GM23338 (cell line): ENCODE measurements at places on chromosomes 7 and 10. TPM values are rescaled to one million over a fixed set of nuclear protein-coding genes. Genes with fewer than 3 reads are reported as not detected.

DNA sequence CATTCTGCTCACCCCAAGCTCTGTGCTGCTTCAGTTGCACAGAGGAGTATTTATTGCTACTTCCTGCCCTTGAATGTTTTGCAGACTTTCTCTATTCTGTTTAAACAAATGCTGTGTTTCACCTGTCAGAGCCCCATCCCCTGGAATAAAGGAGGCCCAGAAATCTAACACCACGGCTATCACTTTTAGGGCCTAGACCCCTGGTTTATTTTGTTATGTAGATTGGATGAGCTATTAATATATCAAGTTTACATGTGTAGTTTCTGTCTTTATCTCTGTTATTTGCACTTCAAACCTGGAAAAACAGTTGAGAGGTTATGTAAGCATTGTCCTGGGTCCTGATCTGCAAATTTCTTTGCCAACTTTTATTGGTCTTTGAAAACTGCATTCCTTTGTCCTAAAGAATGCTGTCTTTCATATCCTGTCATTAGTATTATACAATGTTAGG lies 630.1 kb downstream of the PARD3 start:
- DNase-seq = no peak

GRCh38 chr10:78906734-78907390 lies 161.9 kb upstream of the ZMIZ1 start:
- DNase-seq = no peak

GRCh38 chr10:17644485-17644943 lies 563 bp downstream of the STAM start:
- DNase-seq = peak; percentile 23

DNA sequence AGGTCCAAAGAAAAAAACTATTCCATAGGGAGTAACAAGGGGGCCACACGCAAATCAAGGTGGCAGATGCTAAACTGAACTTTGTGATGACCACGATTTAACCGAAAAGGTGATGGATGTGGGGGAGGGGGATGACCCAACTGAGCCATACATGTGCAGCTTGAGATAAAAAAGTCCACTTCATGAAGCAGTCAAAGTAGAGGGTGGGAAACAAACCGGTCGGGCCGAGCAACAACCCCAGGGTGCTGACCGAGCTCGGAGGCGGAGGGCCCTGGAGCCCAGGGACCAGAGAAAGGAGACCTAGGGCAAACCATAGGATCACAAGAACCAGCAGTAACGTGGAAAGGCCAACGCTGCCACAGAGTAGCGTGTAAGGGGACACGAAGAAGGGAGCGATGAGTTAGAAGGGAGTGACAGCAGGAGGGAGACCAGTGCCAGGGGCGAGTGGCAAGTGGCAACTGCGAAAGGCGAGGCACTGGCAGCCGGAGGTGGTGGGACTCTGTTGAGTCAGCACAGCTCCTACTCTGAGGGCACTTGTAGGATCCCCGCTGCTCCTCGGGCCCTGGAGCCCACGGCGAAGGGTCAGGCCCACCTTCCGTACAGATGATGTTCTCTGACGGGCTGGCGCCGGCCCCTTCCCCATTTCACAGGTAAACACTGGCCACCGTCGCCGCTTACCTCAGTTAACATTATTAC lies 540 bp downstream of the SNX13 start:
- DNase-seq = peak; percentile 51

- DNase-seq = no peak
Measured at GRCh38 chr7:9488555-9488954, 1055.1 kb downstream of the NXPH1 start.

DNA sequence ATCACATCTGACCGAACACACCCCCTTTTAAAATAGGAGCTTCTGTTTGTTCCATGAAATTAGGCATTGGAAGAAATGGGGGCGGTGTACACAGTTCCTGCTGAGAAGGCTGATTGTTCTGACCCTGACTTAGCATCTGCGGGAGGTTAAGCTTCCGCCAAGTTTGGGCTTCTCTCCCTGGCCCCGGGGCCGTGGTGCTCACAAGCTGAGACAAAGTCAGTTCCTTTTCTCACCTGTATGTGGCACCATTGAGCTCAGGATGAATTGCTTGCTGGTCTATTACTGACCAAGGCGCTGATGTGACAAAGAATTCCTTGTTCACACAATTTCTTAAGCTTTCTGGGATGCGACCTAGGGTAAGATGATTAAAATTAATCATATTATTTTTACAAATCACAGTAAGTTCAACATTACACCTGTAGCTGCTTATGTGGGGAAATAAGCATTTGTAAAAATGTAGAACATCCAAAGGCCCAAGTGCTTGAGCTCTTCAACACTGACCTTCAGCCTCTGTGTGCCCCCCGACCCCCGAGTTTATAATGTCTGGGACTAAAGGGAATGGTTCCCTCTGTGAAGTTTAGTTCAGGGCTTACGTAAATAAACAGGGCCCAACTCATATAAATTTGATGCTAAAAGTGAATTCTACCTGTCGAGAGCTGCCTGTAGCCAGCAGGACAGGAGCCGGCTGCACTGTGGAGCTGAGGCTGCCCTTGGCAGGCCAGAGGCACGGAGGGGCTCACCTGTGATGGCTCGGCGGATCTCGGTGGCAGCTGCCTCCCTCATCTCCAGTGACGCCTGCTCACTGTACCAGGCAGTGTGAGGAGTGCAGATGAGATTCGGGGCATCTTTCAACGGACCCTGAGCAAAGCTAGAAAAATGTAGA lies 50.8 kb downstream of the ZRANB1 start:
- peak; percentile 83 for DNase-seq

- no peak for DNase-seq
Measured at GRCh38 chr10:90399782-90400181, 458.1 kb downstream of the HTR7 start.

- peak; percentile 21 for DNase-seq
Measured at GRCh38 chr10:58348571-58349033, 13.8 kb downstream of the UBE2D1 start.

DNA sequence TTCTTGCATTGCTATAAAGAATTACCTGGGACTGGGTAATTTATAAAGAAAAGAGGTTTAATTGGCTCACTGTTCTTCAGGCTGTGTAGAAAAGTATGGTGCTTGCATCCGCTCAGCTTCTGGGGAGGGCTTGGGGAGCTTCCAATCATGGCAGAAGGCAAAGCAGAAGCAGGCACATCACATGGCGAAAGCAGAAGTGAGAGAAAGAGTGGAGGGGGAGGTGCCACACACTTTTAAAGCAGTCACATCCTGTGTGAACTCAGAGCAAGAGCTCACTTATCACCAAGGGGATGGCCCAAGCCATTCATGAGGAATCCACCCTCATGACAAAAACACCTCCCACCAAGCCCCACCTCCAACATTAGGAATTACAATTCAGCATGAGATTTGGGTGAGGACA lies 303.5 kb downstream of the OTUD1 start:
- no peak for DNase-seq

DNA sequence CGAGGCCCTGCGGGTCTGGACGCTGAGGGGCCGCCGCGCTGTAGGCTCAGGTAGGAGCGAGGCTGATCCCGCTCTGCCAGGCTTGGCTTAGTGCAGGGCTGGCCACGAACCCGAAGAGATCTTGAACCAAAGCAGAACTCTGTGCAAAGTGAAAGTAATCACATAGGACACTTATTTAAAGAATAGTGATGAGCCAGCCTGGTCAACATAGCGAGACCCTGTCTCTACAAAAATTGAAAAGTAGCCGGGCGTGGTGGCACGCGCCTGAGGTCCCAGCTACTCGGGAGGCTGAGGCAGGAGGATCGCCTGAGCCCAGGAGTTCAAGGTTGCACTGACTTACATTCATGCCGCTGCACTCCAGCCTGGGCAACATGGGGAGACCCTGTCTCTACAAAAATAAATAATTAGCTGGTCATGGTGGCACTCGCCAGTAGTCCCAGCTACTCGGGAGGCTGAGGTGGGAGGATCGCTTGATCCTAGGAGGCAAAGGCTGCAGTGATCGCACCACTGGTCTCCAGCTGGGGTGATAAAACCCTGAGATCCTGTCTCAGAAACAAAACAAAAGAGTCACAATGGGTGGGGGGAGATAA lies 541 bp downstream of the ZSCAN25 start:
- no peak for DNase-seq

- DNase-seq = no peak
Measured at GRCh38 chr7:55177589-55178261, 158.9 kb downstream of the EGFR start.

DNA sequence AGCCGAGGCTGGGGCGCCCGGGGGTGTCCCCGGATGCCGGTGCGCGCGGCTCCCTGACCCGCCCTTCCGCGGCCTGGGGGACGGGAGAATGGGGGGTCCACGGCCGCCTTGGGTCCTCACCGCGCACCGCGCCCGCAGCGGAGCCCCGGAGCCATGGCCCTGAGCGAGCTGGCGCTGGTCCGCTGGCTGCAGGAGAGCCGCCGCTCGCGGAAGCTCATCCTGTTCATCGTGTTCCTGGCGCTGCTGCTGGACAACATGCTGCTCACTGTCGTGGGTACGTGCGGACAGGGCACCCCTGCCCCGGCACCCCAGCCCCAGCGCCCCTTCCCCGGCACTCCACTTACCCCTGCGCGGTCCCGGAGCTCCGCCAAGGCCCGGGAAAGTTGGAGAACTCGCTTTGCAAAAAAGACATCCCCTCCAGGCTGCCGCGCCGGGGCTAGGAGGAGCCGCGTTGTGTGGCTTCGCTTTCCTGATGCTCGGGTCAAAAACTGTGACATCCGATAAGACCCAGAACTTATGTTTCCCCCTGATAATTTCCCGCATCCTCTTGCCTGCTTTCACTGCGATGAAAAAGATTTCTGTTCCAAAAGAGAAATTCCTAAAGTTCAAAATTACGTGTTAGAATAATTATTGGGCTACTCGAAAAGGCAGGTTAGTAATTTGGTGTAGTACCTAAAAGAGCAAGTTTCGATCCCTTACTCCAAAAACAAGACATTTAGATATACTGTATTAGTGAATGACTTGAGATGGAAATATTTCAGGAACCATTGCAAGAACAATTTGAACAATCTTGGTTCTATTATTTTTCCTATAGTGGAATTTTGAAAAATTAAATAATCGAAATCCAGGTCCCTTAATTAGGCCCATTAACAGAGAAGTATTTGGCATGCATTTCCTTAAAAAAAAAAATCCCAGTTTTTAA lies 888 bp downstream of the SLC18A2 start:
- peak; percentile 67 for DNase-seq

GRCh38 chr7:34096198-34096651 lies 190.9 kb downstream of the BMPER start:
- no peak for DNase-seq

GRCh38 chr10:120945801-120946302 lies 94.7 kb downstream of the WDR11 start:
- no peak for DNase-seq

- DNase-seq = peak; percentile 56
Measured at GRCh38 chr7:151432658-151433521, 7.1 kb downstream of the CRYGN start.

GRCh38 chr7:2794836-2795636 lies 49.1 kb downstream of the GNA12 start:
- DNase-seq = no peak

DNA sequence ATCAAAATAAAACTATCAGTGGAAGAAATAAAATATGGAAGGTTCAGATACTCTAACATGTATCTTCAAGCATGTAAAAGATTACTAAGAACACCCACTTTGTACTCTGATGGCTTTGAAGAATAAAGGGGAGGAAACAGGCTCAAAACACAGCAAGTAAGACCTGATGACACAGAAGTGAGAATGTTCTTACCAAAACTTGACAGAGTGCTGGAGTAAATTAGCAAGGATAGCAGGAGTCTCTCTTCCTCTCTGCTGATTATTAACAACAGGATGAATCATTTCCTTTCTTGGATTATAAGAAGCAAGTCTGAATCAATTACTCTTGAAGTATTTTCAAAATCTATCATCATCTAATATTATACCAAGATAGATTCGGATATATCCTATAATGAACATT lies 47.5 kb downstream of the GLI3 start:
- no peak for DNase-seq

DNA sequence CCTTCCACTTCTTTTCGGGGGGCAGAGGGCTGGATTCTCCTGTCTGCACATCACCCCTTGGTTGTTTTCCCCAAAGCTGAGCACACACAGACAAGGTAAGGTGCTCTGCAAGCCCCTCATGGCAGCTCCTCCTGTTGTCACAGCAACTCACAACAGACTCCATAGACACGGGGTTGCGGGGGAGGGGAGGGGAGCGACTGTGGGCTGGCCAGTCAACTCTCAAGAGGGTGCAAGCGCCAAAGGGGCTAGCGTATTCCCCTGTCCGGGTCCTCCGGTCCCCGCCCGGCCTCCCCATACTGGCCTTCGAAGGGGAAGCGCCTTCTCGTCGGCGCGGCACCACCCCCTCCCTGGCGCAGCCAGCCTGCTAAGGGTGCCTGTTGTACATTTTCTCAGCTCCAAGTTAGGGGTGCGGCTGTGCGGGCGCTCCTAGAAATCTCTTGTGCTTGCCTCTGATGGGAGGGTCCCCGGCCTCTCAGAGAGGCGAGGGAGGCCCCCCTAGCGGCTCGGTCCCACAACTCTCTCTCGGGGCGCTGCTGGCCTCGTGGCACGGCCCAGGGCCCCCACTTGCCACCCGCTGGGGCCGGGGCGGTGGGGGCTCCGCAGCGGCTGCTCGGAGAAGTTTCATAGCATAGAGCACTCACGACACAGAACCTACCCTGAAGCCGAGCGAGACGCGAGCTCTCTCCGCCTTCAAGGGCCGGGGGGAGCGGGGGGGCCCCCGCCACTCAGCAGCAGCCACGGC lies 498 bp downstream of the RHOBTB1 start:
- peak; percentile 81 for DNase-seq

- DNase-seq = no peak
Measured at GRCh38 chr7:51019191-51019844, 236.6 kb upstream of the GRB10 start.

GRCh38 chr7:155234950-155235789 lies 62.5 kb upstream of the INSIG1 start:
- DNase-seq = no peak

- DNase-seq = peak; percentile 27
Measured at GRCh38 chr7:74029991-74030415, 2.0 kb downstream of the ELN start.

GRCh38 chr10:52318822-52319464 lies 4.9 kb downstream of the DKK1 start:
- DNase-seq = no peak

DNA sequence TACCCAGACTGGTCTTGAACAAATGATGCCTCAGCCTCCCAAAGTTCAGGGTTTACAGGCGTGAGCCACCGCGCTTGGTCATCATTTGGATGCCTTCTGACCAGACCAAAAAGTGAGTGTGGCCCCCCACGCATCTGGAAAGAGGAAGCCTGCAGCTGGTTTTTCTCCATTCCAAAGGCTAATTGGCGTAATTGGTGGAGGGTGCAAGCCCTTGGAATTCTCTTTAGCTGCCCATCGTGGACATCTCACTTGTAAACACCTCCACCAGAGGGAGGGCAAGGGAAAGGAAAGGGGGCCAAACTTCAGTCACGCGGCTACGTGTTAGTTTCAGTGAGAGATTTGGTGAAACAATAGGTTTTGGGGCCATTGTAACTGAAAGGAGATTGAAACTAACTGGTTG lies 4.1 kb upstream of the ARHGAP21 start:
- DNase-seq = peak; percentile 65

- DNase-seq = no peak
Measured at GRCh38 chr10:9254353-9254752, 1199.9 kb downstream of the GATA3 start.

Gene PLAC9
- 11.0 and 14.4 TPM in 2 replicates for polyA plus RNA-seq

Gene GIMAP7
- polyA plus RNA-seq = not detected in 2 replicates

Gene TMEM196
- polyA plus RNA-seq = 0.11 and 0.57 TPM in 2 replicates

Gene FAM24B
- polyA plus RNA-seq = 14.5 and 14.8 TPM in 2 replicates

Gene MEOX2
- 0.42 and 0.50 TPM in 2 replicates for polyA plus RNA-seq

Gene OR2A1
- 1.2 and 1.6 TPM in 2 replicates for polyA plus RNA-seq

Gene LIPN
- polyA plus RNA-seq = not detected in 2 replicates

Gene PTCD1
- 10.7 and 13.4 TPM in 2 replicates for polyA plus RNA-seq
